Fibroblast of skin of scalp (primary cell): ENCODE measurements at places on chromosomes 7 and 10.

- no peak for DNase-seq
Measured at GRCh38 chr10:120684226-120684625, 166.9 kb upstream of the WDR11 start.

DNA sequence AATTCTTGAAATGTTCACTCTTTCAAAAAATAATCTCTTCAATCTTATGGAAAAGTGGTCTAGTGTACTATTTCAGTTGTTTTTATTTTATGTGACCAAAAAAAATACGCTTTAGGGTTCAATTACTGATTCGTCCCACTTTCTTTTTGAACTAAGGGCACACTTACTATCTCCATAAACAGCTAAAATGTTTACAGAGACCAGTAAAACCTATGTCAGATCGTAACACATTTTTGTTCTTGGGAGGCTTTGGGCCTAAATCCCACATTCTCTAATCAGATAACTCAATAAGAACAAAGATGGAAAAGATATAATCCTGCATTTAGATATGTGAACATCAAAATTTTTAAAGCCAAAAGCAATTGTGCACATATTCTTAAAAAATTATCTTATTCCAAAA is 29.8 kb upstream of the EPC1 start:
- no peak for DNase-seq

DNA sequence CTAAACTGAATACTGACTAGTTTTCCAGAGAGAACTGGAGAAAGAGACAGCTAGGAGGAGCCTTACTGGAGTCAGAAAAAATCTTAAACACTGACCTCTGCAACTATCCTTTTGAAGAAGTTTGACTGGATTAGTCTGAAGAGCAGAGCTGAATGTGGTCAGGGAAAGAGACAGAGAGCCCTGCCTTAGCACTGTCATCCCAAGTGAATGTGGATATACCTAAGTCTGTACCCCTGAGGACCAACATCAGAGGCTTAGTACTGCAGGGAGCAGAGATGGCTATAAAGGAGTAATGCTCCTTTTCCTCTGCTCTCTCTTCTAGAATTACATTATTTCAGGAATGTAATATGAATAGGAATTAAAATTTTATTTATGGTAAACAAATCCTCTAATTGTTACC is 69.8 kb upstream of the TMEM140 start:
- no peak for DNase-seq

- DNase-seq: no peak
Measured at GRCh38 chr10:125155101-125155500, 5.3 kb downstream of the CTBP2 start.

DNA sequence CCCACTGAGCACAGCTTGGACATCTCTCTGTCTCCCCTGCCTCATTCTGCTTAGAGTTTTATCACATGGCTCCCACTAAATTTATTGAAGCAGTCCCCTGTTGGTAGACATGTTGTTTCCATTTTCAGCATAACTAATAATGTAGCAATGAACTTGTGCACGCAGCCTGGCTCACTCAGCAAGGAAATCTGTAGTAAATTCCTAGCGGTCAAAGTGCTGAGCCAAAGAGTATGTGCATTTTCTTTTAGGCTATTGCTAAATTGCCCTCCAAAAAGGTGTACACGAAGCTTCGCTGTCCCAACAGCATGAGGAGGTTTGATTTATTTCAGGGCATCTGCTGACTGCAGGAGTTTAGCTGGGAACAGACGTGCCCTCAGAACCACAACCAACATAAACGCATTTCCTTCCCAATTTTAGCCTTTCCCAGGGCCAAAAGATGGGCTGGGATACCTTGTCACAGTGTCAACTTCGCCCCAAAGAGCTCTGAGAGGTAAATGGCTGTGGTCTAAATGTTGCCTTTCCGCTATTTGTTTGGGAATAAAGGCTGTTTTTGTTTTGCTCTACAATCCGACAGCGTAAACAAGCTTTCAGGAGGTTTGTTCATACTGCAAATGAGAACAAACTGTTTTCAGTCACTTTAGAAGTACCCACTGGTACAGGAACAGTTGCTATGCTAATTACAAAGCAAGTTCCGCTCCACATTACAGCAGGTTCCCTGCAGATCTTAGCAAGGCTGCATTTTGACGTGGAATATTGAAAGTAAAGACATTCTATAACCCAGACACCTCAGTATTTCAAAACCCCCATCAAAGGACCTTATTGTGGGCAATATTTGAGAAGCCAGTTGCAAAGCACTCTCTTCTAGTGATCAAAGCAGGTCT is 16.8 kb downstream of the VSIR start:
- peak; percentile 27 for DNase-seq

DNA sequence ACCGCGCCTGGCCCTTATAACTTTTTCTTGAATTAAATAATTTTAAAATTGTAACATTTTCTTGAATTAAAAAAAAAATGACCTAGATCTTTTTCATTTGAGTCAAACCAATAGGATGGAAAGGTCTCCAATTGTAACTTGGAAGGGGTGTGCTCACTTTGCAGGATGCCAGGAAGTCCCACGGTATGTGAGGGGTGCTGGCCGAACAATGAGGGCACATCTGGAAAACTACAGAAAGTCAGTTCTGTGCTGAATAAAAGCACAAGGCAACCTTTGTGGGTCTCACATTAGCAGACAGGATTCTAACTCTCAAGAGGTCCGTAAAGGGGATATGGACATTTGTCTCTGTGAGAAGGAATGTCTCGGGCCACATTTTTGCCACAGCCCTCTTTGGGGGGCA is 52.8 kb upstream of the PDLIM1 start:
- no peak for DNase-seq

- DNase-seq: peak; percentile 92
Measured at GRCh38 chr10:17206210-17206709, 4.8 kb upstream of the TRDMT1 start.

GRCh38 chr10:89371079-89371478 is 6.8 kb upstream of the IFIT1B start:
- no peak for DNase-seq
